HS-5 (cell line): ENCODE measurements at places on chromosomes 5 and 9.
A peak's percentile ranks its signal among the peaks of the same experiment; 100 is the strongest.

- DNase-seq: peak; percentile 91
Measured at GRCh38 chr9:26261503-26262330, 583.5 kb upstream of the TUSC1 start.

- no peak for DNase-seq
Measured at GRCh38 chr9:84642553-84643141, 26.9 kb upstream of the NTRK2 start.

DNA sequence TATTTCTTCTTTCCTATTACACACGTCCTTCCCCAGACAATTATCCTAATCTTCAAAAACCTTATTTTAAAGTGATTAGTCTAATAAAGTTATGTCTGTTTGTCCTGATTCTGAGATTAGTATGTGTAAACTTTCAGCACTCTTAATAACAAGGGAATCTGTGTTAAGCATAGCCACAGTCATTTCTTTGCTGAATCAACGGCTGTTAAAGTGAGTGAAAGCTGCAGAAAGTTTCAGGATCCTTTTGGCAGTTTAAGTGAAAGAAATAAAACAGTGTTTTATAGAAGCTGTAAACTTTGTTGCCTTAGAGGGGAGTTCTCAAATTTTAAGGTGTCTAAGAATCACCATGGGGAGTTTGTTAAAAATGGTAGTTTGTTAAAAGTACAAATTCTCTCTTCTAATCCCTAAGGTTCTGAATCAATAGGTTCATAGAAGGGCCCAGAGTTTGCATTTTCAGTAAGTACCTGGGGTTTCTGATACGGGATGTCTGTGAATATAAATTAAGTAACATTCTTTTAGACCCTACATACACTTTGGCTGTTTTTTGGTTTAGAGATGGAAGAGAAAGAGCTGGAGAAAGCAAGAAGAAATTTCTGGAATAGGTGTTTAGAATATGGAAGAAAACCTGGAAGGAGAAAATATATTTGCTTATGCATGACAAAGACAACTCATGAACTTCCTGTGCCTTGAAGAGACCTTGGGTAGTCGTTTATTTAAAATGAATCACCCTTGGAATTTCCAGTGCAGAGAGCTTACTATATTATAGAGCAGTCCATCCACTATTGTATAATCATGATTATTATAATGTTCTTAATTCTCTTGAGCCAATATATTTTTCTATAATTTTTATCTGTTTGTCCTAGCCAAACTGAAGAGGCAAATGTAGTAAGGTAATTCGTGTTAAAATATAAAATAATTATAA is 45.7 kb downstream of the SCAMP1 start:
- peak; percentile 44 for DNase-seq

DNA sequence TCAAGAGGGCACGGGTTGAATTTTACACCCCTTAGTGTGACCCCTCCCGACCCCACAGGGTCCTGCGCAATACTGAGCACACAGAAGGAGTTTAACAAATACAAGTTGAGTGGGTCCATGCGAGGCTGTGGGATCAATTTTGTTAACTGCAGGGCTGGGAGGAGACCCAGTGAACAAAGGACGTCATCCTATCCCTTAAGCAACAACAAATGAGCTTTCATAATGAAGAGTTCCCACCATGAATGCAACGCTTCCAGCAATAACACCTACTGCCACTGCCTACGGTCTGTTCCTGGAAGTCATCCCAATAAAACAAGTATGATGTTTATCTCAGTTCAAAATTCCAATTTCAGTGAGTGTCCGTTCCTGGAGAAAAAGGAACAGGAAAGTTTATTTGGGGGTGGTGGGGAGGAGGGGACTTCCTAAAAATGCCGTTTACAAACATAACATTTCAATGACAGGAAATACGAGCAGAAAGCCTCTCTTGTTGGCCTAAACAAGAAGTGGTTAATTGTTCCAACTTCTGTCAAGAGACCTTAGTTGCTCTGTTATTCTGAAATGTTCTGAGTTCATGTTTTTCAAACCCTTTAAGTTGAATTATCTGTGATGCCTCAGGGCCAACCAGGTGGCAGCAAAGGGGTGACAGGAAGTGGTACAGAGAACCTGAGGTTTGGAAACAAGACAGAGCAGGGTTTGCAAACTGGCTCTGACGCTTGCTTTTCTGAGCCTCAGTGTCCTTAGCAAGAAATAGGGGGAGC is 65.8 kb upstream of the PLPP6 start:
- DNase-seq: no peak
